Inflammatory macrophage treated with lipopolysaccharide for 1 hour (primary cell): ENCODE measurements at places on chromosomes 1 and 21.

- no peak for DNase-seq
Observed at GRCh38 chr1:63277195-63278192, 44.9 kb upstream of the FOXD3 start.

DNA sequence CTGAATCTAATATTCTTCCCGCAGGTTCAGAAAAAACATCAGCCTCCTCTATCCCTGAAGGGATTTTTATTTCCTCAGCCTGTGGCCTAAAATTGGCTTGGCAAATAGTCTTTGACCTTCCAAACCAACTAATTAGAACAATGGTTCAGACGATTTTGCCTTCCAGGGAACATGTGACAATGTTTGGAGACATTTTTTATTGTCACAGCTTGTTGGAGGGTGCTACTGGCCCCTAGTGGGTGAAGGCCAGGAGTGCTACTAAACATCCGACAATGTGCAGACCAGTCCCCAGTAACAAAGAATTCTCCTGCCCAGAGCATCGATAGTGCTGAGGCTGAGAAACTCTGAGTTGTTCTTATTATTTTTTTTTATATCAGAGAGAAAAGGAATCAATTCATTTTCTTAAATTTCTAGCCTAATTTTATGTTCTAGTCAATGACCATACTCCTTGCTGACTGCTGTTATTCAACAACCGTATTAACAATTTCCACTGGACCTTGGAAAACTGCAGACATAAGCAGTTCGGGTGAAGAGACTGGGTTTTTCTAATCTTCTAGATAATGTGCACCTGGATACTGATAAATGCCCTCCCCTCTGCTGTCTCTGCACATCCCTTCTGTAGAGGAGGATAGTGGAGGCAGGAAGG is 280.7 kb downstream of the LMX1A start:
- DNase-seq = no peak

- DNase-seq = no peak
Observed at GRCh38 chr1:8107897-8108296, 81.8 kb upstream of the ERRFI1 start.

GRCh38 chr1:241800640-241801039 is 47.4 kb upstream of the EXO1 start:
- no peak for DNase-seq

- DNase-seq = no peak
Observed at GRCh38 chr1:230274254-230274653, 151.9 kb downstream of the PGBD5 start.

GRCh38 chr21:36765229-36765628 is 66.3 kb downstream of the SIM2 start:
- DNase-seq = no peak

GRCh38 chr1:43947874-43948437 is 1.2 kb downstream of the IPO13 start:
- DNase-seq = no peak

- DNase-seq = no peak
Observed at GRCh38 chr21:27805696-27806095, 838.8 kb upstream of the ADAMTS5 start.

DNA sequence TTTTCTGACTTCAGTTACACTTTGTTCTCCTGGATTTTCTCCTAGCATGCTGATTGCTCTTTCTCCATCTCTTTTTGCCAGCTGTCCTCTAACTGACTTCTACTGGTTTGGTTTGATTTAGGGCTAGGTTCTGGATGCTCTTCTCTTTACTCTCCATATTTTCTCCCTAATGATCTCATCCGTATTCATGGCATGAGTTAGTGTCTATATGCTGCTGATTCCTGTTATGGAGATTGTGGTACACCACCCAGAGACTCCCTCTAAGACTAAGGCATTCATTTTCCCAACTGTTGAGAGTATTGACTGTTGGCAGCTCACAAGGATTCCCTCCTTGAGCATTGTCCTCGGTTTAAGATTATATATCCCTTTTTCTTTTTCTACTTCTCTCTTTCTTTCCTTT is 28.9 kb downstream of the S1PR1 start:
- DNase-seq = no peak

DNA sequence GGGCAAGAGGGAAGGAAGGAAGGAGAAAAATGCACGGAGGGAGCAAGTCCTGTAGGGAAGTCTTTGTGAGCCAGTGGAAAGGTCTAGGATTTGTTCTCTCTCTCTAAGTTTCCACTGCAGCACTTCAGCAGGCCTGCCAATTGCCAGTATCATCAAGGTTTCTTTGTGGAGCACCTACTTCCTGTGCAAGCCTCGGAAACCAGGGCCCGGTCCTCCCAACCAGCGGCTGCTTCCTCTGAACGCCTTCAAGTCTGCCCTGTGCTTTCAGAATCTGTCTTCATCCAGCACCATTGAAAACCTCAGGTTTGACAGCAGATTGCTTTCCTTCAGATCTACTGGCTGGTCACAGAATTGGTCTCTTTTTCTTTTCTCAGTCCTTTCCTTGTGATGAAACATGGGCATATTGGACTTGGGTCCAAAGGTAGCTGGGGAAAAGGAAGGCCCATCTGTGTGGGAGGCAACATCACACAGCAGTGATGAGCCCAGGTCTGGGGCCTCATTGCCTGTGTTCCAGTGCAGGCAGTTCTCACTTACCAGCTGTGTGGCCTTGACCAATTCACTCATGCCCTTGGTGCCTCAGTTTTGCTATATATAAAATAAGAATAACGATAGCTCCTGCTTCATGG is 144.5 kb downstream of the SEC16B start:
- no peak for DNase-seq

- DNase-seq = no peak
Observed at GRCh38 chr1:62417351-62417999, 19.4 kb upstream of the USP1 start.

DNA sequence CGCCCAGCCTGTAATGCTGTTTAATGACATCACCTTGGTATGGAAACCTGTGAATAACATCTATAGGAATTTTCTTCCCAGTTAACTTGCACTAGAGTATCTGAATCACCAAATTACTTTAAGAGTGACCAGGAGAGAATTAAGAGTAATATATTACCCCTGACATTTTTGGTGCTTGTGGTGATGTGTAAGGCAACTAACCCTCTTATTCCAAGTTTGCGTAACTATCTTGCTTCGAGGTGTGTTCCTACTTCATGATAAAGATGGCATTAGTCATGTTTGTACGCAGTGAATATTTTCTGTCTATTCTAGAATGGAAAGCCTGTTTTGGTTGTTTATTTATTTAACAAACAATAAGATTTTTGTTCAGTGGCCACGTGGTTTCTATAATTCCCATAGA is 131.3 kb downstream of the ZP4 start:
- DNase-seq = no peak

DNA sequence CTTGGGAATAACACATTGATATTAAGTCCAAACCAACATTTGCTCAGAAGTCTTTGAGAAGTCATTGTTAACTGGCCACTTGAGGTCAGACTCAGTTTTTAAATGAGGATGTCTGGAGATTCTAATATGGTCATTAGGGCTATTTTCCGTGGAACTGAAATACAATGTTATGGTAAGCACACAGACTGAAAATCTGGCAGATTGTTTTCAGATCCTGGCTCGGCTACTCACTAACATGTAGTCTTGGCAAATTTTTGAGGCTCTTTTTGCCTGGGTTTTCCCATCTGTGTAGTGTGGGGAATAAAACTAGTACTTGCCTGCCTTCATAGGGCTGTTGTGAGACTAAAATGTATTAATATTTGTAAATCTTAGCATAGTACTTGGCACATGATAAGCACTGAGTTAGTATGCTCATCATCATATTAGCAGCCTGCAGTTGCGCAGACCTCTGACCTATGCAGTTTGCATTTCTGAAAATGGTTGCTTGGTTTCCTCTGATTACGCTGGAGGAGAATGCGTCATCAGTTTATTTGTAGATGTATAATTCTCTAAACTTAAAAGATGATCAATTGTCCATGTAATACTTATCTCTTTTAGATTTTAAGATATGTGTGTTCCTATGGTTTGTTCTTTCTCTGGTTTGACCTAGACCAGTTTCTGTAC is 100.8 kb downstream of the C1orf21 start:
- no peak for DNase-seq

- DNase-seq = no peak
Observed at GRCh38 chr1:47948126-47948525, 49.1 kb downstream of the TRABD2B start.

DNA sequence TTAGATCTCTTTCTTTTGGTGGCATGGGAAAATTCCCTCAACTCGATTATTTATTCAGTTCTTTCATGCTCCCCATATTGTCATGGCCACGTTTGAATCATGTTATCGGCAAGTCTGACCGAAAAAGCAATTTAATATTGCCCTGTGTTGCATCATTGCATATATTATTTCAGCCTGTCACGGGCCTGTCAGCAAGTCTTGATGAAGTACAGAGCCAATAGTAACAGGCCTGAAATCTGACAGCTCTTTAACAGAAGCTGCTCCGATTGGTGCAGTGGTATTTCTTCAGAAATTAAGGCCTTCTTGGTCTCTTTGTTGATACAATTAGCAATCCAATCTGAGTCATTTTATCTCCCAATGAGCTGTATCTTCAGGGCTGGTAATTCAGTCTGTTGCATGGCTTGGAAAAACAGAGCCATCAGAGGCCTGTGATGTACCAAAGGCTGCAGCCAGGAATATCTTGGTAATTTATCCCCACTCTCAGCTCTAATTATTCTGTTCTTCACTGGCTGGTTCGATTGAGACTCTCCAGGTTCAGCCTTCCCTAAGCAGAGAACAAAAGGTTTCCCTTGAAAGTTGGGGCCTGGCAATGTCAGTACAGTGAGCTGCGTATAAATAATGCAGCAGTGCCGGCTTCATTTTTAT is 149.5 kb downstream of the FGGY start:
- no peak for DNase-seq

- DNase-seq = no peak
Observed at GRCh38 chr1:211732293-211732980, 57.0 kb upstream of the NEK2 start.

- no peak for DNase-seq
Observed at GRCh38 chr1:6538956-6539355, 15.4 kb downstream of the NOL9 start.

- DNase-seq = no peak
Observed at GRCh38 chr21:17834639-17835354, 15.6 kb upstream of the C21orf91 start.

DNA sequence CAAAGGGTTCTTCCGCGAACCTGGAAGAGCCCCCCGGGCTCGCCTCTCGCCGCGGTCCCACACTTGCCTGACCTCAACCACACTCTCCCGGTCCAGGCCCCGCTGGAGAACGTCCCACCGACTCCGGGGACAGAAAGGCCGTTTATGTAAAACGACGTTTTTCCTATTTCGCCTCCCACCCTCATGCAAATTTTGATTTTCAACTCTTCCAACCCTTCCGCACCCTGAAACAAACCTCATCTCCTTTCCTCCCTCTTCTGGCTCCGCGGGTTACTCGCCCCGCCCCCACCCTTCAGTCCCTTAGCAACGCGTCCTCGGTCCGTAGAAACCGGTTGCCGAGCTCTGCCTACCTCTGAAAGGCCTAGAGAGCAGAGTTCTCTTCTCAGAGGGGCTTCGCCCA is at the start of gene C1orf141:
Gene C1orf141 (minus strand): TSS at position 276 of the 400 bp plus-strand sequence. CDS start 7,730 bp downstream, outside the sequence.
- no peak for DNase-seq

DNA sequence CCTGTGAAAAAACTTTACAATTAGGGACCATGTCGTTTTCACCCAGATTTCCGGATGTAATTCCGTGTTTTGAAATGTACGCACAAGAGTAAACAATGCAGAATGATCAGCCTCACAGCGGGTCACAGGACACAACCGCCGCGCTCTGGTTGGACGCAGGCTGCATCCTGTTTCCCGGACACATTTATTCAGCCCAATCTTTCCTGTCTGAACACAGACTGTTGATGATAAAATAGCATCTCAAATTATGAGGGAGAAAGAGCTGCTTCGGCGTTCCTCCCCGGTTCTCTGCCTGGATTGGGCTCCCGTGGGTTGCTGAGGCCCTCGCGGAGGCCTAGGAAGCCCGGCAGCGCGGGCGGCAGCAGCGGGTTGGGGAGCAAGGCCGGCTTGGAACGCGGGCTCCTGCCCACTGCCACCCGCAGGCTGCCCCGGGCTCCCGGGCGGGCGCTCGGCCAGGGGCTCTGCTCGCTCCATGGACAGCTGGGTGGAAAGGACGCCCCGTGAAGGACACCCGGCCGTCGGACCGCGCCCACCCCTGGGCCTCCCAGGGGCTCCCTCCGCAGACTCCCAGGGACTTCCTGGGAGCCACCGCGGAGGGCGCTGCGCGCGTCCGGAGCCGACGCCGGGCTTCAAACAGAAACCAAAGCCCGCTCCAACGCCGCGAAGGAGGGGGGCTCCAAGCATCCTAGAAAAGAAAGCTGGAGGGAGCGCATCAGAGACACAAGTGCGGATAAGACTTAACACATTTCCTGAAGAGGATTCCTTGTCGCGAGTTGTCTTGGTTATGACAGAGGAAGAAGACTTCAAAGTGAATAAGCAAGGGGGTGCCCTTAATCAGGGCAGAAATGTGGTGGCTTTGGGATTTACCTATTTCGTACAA is 122.3 kb downstream of the ESRRG start:
- DNase-seq = peak; percentile 10

GRCh38 chr1:217917281-217917887 is 286.2 kb downstream of the SPATA17 start:
- DNase-seq = no peak

GRCh38 chr1:25763493-25763892 is 36.5 kb upstream of the SELENON start:
- no peak for DNase-seq

DNA sequence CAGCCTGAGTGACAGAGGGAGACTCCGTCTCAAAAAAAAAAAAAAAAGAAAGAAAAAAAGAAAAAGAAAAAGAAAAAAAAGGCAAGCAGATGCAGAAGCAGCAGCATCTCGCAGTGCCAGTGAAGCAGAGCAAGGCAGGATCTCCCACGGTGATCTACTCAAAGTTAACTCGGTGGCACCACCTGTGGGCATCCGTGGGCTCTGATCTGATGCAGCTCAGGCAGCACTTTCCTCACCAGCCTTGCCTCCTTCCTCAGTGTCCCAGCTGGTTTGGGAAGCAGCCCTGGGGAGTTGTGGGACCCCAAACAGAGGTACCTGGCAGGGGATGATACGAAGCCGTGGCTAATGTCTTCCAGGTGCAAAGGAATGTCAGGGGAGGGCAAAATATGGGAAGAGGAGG is 104.3 kb upstream of the KRTAP19-8 start:
- no peak for DNase-seq

GRCh38 chr1:61266738-61267137 is 184.4 kb downstream of the NFIA start:
- DNase-seq = no peak

GRCh38 chr1:187696073-187696472 is 867.3 kb downstream of the PLA2G4A start:
- DNase-seq = no peak

DNA sequence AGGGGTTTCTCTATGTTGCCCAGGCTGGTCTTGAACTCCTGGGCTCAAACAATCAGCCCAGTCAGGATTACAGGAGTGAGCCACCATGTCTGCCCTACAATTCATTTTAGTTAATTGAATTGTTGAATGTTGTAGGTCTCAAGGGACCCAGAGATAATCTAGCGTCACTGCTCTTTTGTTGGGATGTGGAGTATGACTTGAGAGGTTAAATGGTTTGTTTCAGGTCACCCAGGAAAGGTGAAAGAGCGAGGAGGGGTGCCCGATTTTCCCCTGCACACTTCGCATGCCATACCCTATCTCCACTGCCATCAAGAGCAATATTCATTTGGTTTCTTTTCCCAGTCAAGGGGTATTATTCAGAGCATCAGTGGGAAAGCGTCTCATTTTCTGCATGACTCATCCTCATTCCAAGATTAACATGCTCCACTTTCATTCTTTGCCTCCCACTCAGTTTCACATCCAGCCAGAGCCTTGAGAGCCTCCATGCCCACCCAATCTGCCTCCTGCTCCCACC is 13.1 kb upstream of the SLC30A1 start:
- DNase-seq = peak; percentile 61

- DNase-seq = no peak
Observed at GRCh38 chr1:156128654-156129597, 14.4 kb downstream of the LMNA start.
